ENCODE measurements at places on chromosomes 3 and 15.

DNA sequence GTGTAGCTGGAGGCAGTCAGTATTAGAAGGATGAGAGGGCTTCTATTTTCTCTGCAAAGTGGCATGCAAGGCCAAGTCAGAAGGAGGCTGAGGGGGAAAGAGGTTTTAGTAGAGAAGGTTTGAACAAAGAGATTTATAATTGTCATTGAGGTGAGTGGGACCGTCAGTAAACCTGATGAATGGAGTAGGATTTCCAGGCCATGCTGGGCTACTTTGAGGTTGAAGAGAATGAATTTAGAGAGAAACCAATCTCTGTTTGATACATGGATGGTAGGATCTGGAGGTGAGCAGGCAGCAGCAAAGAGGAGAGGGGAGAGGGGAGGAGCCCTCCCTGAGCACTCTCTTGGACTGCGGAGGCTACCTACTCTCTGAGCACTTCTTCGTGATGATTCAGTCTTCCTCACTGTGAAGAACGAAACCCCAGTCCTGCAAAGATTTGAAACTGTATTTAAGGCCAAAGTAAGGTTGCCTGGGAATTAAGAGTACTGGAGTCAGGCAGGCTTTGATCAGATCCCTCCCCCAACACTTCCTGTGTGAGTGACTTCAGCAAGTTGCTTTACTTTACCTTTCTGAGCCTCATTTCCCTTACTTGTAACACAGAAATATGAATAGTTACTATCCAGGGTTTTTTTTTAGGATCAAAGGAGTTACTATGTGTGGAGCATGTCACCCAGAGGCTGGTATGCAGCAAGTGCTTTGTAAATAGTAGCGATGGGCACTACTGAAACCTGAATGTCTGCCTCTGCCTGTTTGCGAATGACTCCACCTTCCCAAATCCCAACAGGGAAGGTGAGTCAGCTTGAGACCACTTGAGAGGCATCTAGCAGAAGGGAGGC is 75.8 kb downstream of the RPL39L start:
- no peak for DNase-seq

DNA sequence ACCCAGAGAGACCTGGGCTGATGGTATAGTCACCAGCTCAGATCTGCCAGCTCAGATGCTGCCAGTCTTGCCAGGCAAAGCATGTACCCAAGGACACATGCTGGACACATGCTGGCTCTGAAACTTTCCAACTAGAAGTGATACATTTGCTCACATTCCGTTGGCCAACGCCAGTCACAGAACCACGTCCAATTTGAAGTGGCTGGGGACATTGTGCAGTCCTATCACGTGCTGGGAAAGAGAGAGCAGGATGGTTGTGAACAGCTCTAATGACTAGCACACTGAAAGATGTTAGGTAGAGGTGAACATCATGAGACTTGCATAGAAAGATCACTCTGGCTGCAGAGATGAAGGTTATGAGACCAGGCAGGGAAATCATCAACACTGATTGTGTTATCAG is 308.5 kb upstream of the ROPN1 start:
- no peak for DNase-seq

GRCh38 chr15:49848282-49848724 is 227.5 kb downstream of the DTWD1 start:
- no peak for DNase-seq

- DNase-seq = no peak
Measured at GRCh38 chr3:159586571-159587202, 401.9 kb upstream of the IL12A start.

DNA sequence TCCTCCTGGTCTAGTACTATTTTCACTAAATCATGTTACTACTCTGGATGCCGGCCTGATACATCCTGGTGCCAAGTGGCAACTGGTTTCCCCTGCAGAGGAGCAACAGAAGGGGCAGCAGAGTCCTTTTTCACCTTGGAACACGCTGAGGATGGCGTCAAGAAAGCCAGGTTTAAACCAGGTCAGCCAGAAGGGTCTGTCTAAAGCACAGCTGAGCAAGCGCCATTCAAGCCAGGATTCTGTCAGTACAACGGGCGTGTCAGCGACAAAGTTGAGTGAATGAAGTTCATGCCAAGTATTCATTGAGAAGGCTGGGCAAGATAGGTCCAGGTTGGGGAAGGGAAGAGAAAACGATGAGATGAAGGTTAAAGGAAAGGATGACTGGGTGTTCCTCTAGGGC is 88.2 kb downstream of the FBN1 start:
- DNase-seq = no peak

DNA sequence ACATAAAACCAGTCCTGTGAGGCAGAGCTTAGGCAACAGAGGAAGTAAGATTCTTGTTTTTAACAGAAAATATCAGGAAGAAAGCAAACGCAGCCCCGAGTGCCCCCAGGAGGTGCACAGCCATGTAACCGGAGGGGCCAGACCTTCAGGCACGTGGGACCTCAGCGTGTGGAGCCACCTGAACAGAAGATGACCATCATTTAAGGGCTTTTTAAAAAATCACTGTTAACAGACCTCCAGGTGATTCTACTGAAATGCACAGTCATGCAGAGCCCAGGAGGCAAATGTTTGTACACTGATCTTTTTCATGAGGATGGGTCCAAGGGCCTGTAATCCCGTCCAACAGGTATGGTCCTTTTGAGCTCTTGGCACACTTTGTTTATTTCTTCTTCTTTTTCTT is 38.8 kb downstream of the SPG21 start:
- DNase-seq = no peak

DNA sequence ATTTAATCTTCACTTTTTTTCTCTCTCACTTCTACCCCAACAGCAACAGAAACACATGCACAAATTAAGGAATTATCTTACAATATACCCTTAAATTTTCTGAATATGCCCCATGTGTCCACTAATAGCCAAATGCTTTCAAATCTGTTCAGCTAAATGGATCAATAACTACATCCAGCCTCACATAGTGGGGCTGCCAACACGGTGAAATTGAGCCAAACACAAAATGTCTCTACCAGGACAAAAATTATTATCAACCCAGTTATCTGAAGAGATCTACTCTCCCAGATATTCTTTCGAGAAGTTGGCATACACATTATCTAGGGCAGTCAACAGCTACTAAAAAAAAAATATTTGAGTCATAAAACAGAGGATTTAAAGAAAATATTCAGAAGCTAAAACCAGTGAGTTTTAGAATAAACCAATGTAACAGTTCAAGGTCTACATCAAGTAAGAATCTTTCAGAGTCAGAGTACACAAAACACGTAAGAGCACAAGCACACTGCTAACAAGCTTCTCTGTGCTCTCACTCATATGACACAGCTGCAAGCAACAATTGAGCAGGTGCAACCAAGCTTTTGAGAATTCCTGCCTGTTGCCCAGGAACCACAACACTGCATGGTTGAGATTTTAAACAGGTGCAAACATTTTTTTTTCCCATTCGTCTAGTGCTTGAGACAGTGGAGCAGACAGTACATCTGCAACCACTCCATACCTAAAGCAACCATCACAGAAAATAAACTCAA is 247.7 kb downstream of the ZBTB20 start:
- DNase-seq = peak; percentile 43

DNA sequence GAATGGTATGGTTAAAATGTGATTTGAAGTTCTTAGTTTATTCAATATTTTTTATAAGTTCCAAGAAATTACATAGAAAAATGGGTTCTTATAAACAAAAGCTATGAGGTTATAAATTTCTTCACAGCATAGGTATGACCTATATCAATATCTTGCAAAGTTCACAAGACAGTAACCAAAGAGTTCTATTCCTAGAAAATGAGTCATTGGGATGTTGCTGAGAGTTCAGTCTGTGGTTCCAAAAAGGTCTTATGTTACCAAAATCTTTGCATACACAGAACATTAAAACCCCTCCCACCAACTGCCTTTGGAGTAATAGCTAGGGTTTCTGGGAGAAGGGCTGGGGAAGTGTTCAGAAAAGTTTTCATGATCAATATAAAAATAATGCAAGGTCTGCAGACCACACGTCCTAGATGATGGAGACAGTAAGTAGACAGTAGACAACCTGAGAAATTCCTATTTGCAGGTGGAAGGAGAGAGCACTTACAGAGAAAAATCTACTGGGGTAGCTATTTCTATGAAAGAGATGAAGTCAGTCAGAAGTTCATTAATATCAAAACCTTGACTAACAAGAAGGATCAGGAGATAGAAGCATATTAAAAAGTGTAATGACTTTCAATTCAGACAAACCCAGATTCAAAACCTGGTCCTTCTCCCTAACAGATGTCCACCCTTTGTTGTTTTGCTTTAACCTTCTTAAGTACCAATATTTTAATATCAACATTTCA is 279.3 kb downstream of the KCNH8 start:
- DNase-seq = no peak

- DNase-seq = peak; percentile 77
Measured at GRCh38 chr3:11452885-11453847, 181.0 kb downstream of the ATG7 start.

- DNase-seq = no peak
Measured at GRCh38 chr3:4494895-4495264, 1.7 kb downstream of the ITPR1 start.

DNA sequence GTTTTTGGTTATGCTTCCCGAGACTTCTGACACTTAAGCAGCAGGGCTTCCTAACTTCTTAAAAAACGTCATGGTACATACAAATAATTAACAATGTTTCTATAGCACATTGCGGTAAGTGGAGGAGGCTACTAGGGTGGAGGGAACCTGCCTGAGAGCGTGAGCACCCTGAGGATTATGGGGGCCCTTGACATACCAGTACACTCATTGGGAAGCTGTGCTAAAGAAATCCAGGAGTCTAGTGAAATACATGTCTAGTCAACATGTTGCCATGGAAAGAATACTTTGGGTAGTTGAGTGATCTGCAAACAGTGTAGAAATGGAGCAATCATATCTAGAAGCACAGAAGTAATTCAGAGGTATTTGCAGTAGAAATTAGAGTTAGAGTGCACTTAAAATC is 39.2 kb upstream of the MAPKBP1 start:
- DNase-seq = no peak

DNA sequence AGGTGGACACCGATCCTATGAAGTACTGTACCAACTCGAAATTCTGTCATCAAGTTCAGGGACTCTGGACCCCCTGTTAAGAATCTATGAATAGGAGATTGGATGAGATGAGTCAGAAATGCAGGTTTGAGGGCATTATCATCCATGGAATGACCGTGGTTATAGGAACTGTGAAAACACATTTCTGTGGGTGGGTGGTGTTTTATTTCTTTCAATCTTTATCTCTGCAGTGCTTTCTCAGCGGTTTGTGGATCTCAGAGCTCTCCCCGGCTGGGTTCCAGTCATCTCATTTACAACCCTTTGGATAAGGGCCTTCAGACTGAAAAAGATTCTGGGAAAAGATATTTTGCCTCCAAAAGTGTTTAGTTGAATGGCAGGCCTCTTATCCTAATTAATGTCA is 5.4 kb upstream of the ABHD17C start:
- no peak for DNase-seq

DNA sequence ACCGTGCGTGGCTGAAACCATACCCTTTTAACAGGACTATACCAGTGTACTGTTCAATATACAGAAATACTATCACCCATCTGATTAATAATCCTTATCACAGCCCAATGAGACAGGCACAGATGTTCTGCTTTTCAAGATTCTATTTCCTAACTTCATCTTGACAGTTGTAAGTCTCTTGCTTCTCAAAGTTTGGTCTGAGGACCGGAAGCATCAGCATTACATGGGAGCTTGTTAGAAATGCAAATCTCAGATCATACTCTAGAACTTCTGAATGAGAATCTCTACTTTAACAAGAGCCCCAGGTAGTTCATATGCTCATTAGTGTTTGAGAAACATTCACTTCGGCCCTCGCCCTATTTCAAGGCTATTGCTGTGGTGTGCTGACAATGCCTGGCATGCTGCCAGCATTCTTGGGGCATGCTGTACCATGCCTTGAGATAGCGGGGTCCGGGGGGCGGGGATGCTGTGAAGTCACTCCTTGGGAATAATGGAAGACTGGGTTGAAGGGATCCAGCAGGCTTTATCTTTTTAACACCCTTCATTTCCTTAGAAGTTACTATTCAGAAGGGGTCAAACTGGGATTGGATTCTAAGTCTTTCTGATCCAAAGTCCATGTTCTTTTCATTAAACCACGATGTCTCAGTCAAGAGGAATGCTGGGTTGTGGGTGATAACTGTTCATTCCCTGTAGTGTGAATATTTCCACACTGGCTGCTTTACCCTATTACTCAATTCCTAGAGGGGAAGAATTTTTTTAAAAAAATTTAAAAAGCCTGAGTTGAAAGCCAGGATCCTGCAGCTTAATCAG is 194.7 kb downstream of the LPP start:
- DNase-seq = no peak

- no peak for DNase-seq
Measured at GRCh38 chr3:108127301-108127988, 36.6 kb upstream of the CD47 start.

- no peak for DNase-seq
Measured at GRCh38 chr15:57541271-57541670, 50.4 kb upstream of the MYZAP start.

DNA sequence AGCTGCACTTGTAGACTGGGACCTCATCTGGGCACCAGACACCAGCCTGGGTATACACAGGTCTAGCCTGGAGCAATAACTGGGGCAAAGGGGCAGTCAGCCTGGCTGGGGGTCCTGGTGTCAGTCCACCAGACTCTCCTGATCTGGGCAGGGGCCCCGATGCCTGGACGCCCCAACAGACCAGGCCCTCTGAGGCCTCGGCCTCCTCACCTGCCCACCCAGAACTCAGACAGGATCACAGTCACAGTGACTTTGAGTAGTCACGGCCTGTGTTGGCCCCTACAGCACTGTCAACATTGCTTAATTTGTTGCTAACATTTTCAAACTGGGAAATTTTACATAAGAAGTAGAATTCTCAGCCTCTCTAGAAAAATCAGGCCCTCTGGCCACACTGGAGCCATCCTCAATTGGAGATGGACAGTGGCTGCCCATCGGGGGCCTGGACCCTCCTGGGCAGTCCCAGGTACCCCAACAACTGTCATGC is 5.8 kb downstream of the TWF2 start:
- DNase-seq = no peak

DNA sequence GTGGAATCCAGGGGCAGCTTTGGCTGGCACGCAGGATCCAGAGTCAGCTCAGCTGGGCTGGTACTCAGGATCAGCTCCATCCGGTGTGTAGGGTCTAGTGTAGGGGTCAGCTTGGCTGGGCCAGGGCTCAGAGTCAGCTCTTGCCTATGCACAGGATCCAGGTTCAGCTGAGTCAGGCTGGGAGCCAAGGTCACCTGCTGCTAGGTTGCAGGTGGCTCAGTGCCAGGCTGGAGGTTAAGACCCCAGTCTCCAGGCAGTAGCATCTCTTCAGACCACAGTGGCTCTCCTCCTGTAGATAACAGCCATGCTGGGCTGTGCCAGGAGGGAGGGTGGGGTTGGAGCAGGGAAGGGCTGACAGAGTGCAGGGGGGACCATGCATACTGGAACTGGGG is 1.8 kb downstream of the HYAL3 start:
- DNase-seq = no peak

Data from hindlimb muscle (tissue), 1 donor.